ENCODE measurements at places on chromosomes 12 and 14.

DNA sequence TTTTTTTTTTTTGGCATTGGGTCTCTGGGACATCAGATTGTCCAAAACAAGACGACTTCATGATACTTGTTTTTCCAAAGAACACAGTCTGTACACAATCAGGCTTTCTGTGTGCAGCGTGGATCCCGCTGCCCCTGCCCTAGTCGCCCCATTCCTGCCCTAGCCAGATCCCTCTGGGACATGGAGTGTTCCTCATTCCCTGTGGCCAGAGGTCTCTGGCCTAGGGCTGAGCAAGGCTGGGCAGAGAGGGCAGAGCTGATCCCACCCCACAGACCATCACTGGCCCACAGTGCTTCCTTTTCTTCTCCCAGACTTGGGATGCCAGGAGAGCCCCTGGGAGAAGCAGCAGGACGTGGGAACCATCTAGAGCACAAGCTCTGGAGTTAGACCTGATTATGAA lies 20.9 kb upstream of the EIF2B2 start:
- no peak for DNase-seq

DNA sequence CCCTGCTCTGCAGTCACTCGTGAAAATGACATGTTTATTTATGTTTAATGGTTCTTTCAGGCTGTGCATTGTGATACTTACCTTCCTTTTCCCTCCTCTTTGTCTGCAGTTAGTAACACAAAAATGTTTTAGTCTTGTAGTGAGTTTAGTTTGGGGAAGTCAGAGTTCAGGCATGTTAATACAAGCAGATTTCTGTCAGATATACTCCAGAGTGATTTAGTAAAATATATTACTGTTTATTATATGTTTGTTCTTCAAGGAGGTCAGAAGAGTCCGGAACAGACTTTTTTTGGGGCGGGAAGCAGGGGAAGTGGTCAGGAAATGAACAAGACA lies 28.7 kb downstream of the MSRB3 start:
- DNase-seq, result no peak

DNA sequence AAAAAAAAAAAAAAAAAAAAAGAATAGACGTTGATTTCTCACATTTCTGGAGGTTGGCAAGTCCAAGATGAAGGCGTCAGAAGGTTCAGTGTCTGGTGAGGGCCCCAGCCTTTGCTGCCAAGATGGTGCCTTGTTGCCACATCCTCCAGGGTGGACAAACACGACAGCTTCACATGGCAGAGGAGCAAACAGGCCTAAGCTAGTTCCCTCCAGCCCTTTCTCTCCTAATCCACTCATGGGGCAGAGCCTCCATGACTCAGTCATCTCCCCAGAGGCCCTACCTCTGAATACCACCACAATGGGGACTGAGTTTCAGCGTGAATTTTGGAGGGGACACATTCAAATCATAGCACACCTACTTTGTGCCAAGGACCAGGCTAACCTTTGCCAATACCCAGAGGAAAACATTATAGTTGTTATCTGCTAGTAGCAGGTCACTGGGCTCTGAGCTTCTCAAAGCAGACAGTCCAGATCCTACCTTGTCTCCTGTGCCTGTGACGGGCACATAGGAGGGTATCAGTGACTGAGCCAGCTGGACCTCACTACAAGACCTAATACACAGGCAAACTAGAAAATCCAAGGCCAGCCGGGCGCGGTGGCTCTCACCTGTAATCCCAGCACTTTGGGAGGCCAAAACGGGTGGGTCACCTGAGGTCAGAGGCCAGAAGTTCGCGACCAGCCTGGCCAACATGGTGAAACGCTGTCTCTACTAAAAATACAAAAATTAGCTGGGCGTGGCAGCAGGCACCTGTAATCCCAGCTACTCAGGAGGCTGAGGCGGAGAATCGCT lies 10.5 kb upstream of the BCL11B start:
- DNase-seq, result no peak

- DNase-seq, result no peak
Observed at GRCh38 chr12:91529829-91530228, 347.2 kb upstream of the DCN start.

GRCh38 chr12:108907839-108908351 lies 28.0 kb downstream of the DAO start:
- no peak for DNase-seq

DNA sequence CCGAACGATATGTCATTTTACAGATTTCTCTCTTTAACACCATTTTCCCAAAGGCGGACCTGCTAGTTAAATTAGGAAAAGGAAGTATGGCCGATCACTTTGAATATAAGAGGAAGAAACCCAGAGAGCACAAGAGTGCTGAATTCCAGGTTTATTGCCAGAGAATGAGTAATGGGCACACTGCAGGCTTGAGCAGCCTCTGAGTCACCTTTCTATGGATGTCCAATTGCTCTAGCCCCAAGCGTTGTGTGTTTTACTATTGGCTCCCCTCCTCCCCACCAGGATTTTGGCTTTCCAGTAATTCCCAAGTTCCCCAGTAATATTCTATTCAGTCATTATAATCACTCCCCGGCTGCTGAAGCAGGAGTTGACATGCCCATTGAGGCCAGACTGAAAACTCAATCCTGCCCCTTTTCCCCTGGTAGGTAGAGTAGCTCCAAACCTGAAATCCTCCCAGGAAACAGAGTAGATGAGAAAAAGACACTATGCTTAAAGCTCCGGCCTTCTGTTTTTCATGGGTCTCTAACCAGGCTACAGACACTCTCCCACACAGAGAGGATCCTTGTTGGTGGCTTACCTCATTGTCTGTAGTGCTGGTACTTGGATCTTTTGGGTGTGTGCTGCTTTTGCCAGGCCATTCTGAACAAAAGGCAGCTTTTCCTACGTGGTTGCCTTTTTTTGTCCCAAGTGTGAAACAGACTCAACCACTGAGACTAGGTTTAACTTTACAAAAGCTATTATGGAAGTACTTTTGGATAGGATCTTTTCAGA lies 704.3 kb upstream of the FLRT2 start:
- DNase-seq, result no peak

Data from hepatic stellate cell (primary cell).